T-helper 22 cell (primary cell): ENCODE measurements at places on chromosomes 6 and 20.

- DNase-seq: no peak
Observed at GRCh38 chr6:165244524-165245247, 64.7 kb downstream of the C6orf118 start.

- DNase-seq: no peak
Observed at GRCh38 chr6:21785164-21785563, 191.6 kb downstream of the SOX4 start.

DNA sequence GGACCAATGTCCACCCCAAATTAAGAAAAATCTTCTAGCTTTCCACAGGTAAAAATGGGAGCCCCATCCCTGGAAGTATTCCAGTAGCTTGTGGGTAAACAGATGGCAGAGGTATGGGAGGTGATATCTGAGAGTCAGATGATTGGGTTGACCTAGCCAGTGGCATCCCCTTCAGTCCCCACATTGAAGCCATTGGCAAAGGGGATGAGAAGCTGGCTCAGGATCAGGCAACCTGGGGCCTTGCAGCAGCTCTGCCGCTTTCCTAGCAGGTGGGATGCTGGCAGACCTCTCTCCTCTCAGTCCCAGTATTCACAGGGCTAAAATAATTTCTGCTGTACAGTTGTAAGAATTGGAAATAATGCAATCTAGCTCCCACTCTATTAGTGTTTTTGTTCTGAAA lies 108.9 kb upstream of the KCNG1 start:
- no peak for DNase-seq

GRCh38 chr6:79373246-79373645 lies 138.8 kb upstream of the HMGN3 start:
- DNase-seq: no peak

- DNase-seq: no peak
Observed at GRCh38 chr6:13523826-13524622, 36.6 kb upstream of the GFOD1 start.

GRCh38 chr20:11891776-11892545 lies 25.7 kb upstream of the BTBD3 start:
- DNase-seq: no peak

DNA sequence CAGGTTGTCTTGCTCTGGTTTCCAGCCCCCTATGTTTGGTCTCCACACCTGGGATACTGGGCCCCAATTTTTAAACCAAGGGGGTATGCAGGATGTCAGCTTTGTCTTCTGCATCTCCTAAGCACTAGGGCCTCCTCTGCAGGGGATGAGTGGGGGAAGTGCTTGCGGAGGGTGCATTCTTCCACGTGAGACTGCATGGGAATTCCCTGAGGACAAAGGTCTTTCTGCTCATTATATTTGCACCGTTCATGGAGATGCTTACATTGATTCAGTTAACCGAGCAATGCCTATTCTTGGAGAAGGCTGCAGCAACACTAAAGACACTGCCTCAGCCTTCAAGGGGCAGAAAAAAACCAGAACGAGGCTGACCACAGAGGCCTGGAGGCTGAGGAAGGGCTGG lies 45.4 kb downstream of the RAB44 start:
- no peak for DNase-seq

GRCh38 chr6:26342106-26343004 lies 22.6 kb upstream of the BTN3A2 start:
- no peak for DNase-seq

GRCh38 chr6:103455275-103455674 lies 1404.4 kb downstream of the HACE1 start:
- no peak for DNase-seq

DNA sequence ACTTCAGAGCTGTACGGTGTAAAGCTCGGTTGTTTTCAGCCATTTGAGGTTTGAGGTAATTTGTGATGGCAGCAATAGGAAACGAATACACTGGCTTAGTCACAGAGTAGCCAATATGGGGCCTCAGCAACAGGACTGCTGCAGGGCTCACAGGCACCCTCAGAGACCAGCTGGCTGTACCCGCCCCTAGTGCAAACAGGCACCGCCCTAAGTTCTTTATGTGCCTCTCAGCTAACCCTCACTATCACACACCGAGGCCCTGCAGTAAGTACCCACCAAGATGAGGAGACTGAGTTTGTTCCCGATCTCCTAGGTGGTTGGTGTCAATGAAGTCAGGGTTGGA lies 11.2 kb upstream of the SERPINB9 start:
- no peak for DNase-seq
